ENCODE measurements at places on chromosomes 7 and 10.

GRCh38 chr10:59033622-59034021 is 142.8 kb upstream of the PHYHIPL start:
- no peak for DNase-seq

- DNase-seq: no peak
These were observed 869 bp downstream of the PSAP start for GRCh38 chr10:71850021-71850742.

- DNase-seq: no peak
These were observed 149.2 kb upstream of the PDE1C start for GRCh38 chr7:32219416-32219815.

- no peak for DNase-seq
These were observed 125.6 kb upstream of the FRMD4A start for GRCh38 chr10:14456218-14456869.

GRCh38 chr10:7389844-7390243 is 21.0 kb downstream of the SFMBT2 start:
- no peak for DNase-seq

GRCh38 chr10:4397337-4397736 is 428.7 kb upstream of the AKR1E2 start:
- DNase-seq: no peak

GRCh38 chr10:10092581-10092980 is 925.1 kb upstream of the CELF2 start:
- no peak for DNase-seq

DNA sequence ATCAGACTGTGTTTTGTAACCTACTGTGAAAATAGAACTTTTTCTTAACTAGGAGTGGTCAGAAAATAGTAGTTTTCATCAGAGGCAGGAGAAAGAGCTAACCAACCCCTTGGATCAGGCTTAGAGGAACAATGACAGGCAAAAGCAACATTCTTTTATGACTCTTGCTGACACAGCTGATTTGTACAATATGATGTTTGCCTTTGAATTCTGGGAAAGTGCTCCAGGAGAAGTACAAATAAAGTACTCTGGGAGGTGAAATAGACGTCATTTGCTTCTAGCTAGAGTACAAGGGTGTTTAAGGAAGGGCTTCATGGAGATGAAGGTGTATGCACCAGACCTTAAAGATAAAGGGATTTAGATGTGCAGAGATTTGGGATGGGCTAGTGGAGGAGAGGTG is 75.1 kb upstream of the KIAA1217 start:
- DNase-seq: no peak

GRCh38 chr7:33190688-33191304 is 61.4 kb downstream of the BBS9 start:
- DNase-seq: no peak

DNA sequence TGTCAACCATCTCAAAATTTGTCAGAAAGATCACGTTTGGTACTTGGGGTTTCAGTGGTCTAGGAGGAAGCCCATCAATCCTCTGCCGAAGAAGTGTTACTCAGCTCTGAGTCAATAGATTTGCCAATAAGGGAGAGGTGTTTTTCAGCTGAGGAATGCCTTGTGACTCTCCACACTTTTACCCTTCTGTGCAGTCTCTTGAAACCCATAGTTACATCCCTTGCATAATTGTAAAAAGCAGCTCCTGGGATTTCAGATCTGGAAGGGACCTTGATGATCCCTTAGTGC is 47.5 kb downstream of the INSYN2A start:
- DNase-seq: no peak

DNA sequence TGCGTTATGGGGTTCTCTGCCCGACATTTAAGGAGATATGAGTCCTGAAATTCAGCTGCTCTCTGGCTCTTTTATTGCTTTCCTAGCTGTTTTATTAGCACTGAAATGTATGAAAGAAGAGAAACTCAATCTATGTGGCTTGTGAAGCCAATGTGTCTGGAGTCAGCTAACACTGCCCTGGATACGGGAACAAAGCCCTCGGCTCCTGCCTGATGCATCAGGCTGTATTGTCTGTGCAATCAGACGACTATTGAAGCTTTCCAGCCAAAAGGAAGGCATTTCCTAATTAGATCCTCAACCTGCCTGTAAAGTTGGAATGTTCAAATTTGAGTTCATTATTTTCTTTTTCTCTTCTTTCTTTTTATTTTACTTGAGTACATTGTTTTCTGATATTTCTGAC is 22.0 kb upstream of the TM9SF3 start:
- DNase-seq: no peak

GRCh38 chr7:150360363-150361058 is 8.1 kb upstream of the REPIN1 start:
- DNase-seq: no peak

GRCh38 chr7:857661-858060 is 18.7 kb upstream of the GET4 start:
- DNase-seq: no peak

DNA sequence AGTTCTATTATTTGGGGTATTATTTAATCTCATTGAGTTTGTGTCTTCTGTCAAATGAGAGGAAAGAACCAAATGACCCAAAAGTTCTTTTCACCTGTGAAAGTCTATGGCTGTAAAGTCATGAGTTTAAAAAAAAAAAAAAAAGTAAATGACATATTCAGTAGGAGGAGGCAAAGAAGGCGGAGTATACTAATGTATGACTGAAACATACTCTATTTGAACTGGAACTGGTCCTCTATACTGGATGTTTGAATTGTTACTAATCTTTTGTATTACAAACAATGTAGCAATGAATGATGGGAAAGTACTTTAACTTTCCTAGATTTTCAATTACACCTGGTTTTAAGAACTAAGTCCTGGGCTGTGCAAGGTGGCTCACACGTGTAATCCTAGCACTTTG is 24.9 kb upstream of the GSAP start:
- DNase-seq: no peak

- no peak for DNase-seq
These were observed 149.5 kb upstream of the SVIL start for GRCh38 chr10:29784175-29784773.

DNA sequence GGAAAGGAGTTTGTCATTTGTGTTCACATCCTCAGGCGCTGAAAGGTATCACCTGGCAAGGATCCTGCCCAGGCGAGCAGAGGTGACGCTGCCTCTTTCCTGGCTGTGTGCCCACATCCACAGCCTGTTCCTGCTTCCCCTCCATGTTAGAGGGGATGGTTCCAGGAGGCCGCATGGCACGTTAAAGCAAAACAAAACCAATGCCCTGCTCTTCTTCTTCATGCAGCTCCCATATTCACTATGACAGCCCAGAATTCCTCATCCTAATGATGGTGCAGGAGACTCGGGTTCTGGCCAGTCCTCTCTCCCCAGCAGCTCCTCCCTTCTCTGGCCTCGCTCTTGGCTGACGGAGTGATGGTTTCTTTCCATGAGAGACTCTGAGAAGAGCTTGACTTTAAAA is 678.5 kb upstream of the ANKRD30A start:
- DNase-seq: no peak

DNA sequence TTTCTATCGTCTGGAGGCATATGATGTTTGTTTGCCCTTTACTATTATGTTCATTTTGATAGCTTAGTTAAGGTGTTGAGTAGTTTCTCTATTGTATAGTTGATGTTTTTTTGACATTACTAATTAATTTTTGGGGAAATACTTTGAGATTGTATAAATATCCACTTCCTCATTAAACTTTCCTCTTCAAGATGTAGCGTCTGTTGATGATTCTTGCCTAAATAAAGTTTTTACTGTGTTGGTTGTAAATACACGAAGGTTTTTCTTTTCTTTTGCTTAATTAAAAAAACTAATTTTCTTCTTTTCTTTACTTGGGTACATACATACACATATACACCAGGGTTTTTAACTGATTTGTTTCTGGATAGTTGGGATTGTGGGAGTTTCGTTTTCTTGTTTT is 8.5 kb downstream of the KMT2E start:
- no peak for DNase-seq

GRCh38 chr7:101783381-101784181 is 33.8 kb upstream of the CUX1 start:
- no peak for DNase-seq

DNA sequence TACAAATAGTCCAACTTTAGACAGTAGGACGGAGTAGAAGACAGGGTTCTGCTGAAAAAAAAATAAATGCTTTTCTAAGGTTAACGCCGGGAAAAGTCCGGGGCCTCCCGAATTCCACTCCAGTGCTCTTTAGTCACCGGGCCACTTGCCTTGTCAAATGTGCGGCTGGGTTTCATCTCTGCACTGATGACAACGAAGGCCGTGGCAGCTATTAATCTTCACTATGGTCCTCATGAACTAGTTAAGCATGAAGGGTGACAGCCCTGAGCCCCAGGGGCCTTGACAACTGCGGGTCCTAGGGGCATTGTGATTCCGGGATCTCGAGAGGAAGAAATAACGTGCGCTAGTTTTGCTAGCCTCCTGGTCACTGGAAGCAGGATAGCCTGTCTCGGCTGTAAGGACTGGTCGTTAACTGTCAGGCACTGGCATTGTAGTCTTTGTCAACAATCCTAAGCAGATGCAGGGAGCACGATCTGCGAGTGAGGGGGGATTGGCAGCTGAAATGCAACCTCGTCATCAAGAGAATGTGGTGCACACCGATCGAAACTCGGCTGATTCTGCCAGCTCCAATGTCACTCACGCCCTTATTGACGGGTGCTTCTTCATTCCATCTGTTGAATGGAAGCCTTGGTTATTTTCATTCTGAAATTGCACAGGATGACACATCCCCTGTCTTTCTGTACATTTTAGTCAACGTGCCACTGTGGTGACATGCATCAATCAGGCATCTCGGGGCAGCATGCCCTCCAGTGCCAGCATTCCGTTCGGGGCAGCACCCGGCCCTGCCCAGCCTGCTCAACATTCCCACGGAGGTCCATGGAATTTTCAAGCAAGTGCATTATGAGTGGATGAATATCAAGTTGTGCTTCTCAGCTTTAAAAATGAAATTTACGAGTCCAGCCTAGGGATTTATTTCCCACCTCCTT is 51.6 kb upstream of the MGMT start:
- no peak for DNase-seq

DNA sequence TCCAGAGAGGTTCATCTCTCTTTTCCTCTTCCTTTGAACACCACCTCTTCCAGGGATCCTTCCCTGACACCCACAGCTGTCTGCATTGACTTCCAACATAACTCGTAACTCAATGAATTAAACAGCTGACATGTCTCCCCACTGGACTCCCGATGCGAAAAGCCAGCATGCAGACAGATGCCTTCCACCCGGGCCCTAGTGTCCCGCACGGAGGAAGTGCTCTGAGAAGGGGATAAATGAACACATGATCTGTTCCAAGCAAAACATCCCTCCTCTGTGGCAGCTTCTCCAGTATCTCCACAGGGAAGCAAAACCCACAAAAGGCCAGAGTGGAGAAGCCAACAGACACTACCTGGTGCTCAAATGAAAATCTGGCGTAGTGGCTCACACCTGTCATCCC is 28.3 kb downstream of the OGDHL start:
- DNase-seq: no peak

DNA sequence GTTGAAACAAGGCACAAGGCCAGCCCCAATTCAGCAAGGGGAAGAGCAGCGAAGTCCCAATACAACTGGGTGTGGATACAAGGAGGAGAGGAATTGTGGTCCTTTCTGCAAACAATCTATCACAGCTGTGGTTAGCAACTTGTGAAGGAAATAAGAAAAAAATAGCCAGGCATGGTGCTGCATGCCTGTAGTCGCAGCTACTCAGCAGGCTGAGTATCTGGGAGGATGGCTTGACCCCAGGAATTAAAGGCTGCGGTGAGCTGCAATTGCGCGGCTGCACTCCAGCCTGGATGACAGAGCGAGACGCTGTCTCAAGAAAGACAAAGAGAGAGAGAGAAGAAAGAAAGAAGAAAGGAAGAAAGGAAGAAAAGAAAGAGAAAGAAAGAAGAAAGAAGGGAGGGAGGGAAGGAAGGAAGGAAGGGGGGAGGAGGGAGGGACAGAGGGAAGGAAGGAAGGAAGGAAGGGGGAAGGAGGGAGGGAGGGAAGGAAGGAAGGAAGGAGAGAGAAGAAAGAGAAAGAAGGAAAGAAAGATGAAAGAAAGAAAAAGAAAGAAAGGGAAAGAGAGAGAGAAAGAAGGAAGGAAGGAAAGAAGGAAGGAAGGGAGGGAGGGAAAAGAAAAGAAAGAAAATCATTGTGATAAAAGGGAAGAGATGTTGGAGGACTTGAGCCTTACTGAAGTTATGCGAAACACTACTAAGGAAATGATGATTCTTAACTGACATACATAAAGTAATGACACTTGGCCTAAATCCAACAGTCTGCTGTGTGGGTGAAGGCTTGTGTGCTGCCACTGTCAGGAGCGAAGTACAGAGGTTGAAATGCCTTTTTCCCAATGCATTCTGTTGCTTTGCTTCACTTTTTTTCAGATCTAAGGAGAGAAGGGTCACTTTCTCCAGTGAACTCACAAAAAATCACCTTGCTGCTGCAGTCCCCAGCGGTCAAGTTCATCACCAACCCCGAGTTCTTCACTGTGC is 117.0 kb upstream of the STK17A start:
- no peak for DNase-seq

DNA sequence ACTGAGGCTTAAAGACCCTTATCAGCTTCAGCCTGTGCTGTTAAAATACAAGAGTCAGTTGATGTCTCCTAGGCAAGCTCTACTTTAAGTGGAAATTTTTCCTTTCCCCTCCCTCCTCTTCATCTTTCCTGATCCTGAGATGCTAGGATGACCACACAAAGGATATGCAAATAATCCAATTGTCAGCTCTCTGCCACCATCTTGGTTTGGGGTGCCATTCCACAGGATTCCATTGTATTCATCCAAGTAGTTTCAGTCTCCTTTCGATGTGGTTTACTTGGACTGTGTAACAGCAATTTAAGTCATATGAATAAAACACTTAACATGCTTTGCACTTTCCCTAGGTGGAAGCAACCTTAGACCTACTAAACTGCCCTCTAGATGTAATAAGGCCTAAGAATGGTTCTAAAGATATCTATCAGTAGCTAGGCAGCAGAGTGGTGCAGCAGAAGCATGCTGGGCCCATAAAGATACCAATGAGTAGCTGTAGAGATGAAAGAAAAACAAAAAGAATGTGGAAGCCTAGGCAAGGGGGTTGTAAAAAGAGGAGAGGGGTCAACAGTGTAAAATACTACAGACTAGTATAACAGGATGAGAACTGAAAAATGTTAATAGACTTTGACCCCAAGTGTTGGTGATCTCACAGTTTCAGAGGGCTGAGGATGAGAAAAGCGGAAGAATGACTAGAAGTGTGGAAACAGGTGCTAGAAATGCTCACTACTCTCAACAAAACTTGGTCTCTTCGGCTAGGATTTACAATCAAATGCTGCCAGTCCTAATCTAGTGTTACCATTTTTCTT is 2.4 kb upstream of the CFAP69 start:
- no peak for DNase-seq
